ENCODE measurements at places on chromosomes 3 and 15.

DNA sequence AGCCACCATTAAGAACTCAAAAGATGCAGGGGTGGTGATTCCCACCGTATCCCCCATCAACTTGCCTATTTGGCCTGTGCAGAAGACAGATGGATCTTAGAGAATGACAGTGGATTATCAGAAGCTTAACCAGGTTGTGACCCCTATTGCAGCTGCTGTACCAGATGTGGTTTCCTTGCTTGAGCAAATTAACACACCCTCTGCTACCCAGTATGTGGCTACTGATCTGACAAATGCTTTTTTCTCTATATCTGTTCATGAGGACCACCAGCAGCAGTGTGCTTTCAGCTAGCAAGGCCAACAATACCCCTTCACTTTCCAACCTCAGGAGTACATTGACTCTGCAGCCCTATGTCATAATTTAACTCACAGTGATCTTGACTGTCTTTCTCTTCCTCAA, 8.6 kb upstream of the MCF2L2 start:
- DNase-seq, result no peak

DNA sequence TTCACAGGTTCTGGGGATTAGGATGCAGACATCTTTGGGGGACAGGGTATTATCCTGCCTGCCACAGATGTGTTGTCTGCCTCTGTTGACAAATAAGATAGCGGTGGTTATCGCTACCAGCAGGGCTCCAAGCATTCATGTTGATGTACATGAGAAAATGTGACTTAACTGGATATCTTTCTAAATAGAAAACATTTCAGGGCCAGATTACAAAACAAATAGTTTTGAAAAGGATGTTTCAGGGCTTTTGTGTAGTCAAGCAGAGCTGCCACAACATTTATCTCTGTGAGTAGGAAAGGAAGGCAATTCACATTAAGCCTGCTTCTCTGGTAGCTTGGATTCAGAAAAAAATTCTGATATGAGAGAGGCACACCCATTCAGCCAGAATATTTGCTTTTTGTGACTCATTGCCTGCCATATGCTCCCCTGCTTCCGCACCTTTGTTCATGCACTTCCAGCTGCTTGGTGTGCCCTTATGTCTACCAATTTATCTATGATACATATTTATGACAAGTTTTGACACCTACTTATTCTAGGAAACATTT, 22.8 kb downstream of the PLS1 start:
- DNase-seq, result peak; percentile 59

DNA sequence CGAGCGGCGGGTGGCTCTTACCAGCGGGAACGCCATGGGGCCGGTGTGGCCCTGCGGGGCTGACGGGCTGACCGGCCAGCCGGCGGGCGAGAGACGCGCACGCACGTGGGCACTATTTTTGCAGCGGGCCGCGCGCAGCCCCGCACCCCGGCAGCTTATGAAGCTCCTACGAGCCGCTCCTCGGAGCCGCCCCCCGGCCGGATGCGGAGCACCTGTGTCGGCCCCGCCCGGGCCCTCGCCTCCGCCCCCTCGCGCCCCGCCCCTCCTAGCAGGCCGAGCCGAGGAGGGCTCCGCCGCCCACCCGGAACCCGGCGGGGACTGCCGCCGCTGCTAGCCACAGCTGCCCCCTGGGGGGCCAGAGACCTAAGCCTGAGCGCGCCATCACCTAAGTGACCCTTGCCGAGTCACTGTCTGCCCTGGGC, 683 bp upstream of the CPEB1 start:
- DNase-seq, result no peak

DNA sequence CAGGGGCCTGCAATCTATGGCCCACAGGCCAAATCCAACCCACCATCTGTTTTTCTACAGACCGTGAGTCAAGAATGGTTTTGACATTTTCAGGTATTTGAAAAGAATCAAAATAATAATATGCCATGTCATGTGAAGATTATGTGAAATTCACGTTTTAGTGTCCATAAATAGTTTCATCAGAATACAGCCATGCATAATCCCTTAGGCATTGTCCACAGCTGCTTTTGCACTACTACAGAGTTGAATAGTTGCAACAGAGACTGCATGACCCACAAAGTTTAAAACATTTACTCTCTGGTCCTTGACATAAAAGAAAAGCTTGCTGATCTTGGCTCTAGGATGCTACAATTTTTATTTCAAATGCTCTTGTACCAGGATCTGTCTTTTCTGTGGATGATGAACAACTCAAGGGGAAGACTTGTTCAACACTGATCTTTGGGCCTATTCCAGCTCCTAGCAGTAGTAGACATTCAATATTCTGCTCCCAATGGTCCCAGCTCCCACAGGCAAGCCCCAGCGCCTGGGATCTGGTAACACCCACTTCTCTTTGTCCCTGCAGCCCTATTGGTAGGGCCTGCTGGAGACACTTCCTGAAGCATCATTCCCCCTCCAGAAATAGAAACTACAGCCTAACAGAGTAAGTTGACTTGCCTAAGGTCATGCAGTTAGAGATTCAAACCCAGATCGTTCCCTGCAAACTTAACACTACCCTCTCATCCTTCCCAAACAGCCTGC, 76.9 kb downstream of the MRPL46 start:
- no peak for DNase-seq

- no peak for DNase-seq
Measured at GRCh38 chr3:27930052-27930602, 208.0 kb upstream of the EOMES start.

- DNase-seq, result no peak
Measured at GRCh38 chr3:118936811-118937210, 97.8 kb downstream of the IGSF11 start.

DNA sequence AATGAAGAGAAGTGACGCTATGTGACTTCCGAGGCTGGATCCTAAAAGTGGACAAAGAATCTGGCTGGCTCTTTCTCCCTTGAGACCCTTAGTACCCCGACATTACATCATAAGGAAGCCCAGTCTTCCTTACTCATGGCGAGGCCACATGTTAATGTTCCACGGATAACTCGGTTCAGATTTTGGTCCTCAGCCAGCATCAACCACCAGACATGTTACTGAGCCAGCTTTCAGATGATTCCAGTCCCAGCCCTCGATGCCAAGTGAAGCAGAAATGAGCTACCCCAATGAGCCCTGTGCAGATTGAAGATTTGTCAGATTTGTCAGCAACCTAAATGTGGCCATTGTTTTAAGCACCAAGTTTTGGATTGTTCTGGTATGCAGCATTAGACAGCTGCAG, 46.6 kb downstream of the SLCO2A1 start:
- DNase-seq, result no peak

GRCh38 chr3:55474213-55474632, 12.9 kb downstream of the WNT5A start:
- DNase-seq, result no peak

GRCh38 chr15:90552162-90552928, 22.6 kb downstream of the CRTC3 start:
- no peak for DNase-seq

- no peak for DNase-seq
Measured at GRCh38 chr15:59594493-59594942, 17.1 kb upstream of the GCNT3 start.

- DNase-seq, result no peak
Measured at GRCh38 chr15:38504680-38505467, 50.9 kb downstream of the FAM98B start.

DNA sequence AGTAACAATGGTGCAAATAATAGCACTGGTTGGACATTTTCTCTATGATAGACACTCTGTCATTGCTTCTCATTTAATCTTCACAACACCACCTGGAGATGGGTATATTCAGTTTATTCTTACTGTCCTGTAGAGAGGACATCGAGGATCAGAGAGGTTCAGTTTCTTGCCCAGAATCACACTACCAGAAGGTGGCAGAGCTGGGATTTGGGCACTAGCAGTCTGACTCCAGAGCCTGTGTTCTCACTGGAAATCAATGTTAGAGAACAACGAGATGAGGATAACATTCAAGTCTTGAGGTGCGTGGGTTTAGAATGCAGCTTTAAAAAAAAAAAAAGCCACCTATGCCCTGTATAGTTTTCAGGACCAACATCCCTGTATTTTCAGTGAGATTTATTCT, 127.8 kb downstream of the SYNPR start:
- no peak for DNase-seq

- no peak for DNase-seq
Measured at GRCh38 chr3:106380232-106380631, 511.4 kb upstream of the CBLB start.

- no peak for DNase-seq
Measured at GRCh38 chr3:64457811-64458210, 230.0 kb downstream of the ADAMTS9 start.

- DNase-seq, result no peak
Measured at GRCh38 chr15:69755551-69756310, 303.1 kb downstream of the RPLP1 start.

- no peak for DNase-seq
Measured at GRCh38 chr3:130761730-130762311, 15.2 kb upstream of the PIK3R4 start.

DNA sequence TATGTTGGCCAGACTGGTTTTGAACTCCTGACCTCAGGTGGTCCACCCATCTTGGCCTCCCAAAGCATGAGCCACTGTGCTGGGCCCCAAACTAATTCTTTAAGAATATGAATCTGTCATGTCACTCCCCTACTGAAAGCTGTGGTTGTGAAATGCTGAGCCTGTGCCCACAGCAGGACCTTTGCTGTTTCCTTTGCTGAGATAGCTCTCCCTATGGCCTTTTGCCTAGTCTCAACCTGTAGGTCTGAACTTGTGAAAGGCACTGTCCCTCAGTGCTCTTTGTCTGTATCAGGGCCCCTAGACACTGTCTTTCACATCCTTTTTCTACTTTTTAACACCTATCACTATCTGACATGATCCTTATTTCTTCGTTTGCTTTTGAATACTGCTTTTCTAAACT, 62.7 kb upstream of the CCR4 start:
- no peak for DNase-seq

Measured in NCI-H774 (cell line).